ENCODE measurements at places on chromosomes 5 and 9. TPM values are rescaled to one million over a fixed set of nuclear protein-coding genes. Genes with fewer than 3 reads are reported as not detected.

- no peak overlapping the region for H3K4me3 ChIP-seq
- peaks cover 8% of the 10 kb centered on the region for H3K4me1 ChIP-seq
- H3K36me3 ChIP-seq, result peaks cover 8% of the 10 kb centered on the region
- H3K27me3 ChIP-seq, result peaks cover 4% of the 10 kb centered on the region
- DNase-seq, result no peak
These were observed 15.2 kb upstream of the SPIN1 start for GRCh38 chr9:88373045-88373444.

ADAM19 gene
- 156 TPM for total RNA-seq

IL13 gene
- total RNA-seq, result not detected

DNA sequence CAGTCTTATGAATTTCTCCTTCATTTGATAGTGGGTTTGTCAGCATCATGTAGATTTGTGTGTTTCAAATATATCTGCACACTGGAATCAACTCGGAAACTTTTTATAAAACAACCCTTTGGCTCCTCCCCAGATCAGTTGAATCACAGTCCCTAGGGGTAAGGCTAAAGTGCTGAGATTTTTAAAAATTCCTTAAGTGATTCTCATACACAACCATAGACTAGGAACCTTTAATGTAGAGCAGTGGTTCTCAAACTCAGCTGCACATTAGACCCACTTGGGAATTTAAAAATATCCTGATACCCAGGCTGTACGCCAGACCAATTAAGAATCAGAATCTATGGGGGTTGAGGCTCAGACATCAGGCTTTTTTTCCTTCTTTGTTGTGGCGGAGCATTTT lies 17.5 kb upstream of the JAK2 start:
- H3K36me3 ChIP-seq, result no peaks in the 10 kb centered on the region
- no peak overlapping the region for H3K4me3 ChIP-seq
- H3K27ac ChIP-seq, result no peak overlapping the region
- no peak for DNase-seq

NUTM2F gene
- not detected for total RNA-seq

CCDC192 gene
- not detected for total RNA-seq

DNA sequence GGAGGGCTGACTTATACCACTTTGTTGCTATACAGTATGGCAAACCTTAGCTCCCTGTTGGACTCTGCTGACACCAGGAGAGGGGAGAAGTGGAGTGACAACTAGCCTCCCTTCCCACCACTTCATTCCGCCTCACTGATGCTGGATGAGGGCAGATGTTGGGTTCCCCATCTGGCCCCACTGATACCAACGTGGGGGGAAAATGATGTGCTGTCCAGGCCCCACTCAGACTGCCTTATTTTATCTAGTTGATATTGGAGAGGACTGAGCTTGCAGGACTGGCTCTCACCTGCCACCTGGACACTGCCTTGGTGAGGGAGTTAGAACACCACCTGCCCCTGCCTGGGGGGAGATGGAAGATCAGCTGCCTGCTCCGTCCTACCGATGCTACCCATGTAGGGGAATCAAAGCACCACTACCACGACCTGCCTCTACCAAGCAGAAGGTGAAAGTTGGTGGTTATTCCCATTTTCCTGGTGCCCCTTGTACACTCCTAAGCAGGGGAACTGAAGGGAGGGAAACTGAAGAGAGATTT lies 292.1 kb downstream of the GADD45G start:
- no peaks in the 10 kb centered on the region for H3K27me3 ChIP-seq
- H3K4me1 ChIP-seq, result no peaks in the 10 kb centered on the region
- no peak overlapping the region for H3K4me3 ChIP-seq
- DNase-seq, result no peak
- H3K36me3 ChIP-seq, result no peaks in the 10 kb centered on the region

SARDH gene
- 5.1 TPM for total RNA-seq

- H3K4me1 ChIP-seq, result peaks cover 13% of the 10 kb centered on the region
- no peaks in the 10 kb centered on the region for H3K27me3 ChIP-seq
- no peak overlapping the region for H3K27ac ChIP-seq
- H3K4me3 ChIP-seq, result no peak overlapping the region
- peaks cover 16% of the 10 kb centered on the region for H3K36me3 ChIP-seq
These were observed 175.8 kb downstream of the RAPGEF6 start for GRCh38 chr5:131459216-131459615.

DNA sequence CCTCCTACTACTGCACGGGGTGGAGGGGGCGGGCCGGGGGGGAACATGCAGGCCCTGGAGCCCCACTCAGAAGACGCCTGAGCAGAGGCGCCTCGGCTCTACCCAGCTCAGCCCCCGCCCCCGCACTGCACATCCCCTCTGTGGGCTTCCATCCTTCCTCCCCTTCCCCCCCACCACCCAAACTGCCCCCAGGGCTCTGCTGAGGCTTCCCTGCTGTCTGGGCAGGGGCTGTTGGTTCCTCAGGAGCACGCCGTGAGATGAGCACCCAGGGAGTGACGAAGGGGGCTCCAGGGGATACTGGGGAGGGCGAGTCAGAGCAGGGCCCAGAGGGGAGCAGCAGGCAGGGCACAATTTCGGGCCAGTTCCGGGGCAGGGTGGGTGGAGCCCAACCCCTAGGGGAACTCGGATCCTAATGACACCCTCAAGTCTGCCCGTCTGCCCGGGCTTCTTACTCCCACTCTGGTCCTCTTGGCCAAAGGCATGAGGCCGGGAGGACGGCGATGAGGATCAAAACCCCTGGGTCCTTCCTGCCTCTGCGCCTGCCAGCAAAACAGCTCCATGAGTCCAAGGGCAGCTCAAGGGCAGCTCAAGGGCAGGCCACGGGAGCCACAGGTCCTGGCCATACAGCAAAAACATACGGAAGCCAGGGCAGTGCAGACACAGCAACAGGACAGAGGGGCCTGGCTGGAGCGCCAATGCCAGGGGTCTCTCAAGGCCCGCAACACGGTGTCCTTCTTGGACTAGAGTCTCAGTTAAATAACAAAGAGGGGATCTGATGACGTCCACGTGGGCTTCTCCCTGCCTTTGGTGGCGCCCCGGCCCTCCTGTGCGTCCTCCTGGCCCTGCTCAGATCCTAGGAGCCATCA lies 200.9 kb downstream of the AUH start:
- no peaks in the 10 kb centered on the region for H3K27me3 ChIP-seq
- no peak for DNase-seq
- H3K36me3 ChIP-seq, result no peaks in the 10 kb centered on the region
- H3K4me3 ChIP-seq, result no peak overlapping the region
- no peak overlapping the region for H3K27ac ChIP-seq

TRPM3 gene
- not detected for total RNA-seq

SETX gene
- 16.7 TPM for total RNA-seq

Data from HFFc6 (cell line).